ENCODE measurements at places on chromosomes 7 and 10.

DNA sequence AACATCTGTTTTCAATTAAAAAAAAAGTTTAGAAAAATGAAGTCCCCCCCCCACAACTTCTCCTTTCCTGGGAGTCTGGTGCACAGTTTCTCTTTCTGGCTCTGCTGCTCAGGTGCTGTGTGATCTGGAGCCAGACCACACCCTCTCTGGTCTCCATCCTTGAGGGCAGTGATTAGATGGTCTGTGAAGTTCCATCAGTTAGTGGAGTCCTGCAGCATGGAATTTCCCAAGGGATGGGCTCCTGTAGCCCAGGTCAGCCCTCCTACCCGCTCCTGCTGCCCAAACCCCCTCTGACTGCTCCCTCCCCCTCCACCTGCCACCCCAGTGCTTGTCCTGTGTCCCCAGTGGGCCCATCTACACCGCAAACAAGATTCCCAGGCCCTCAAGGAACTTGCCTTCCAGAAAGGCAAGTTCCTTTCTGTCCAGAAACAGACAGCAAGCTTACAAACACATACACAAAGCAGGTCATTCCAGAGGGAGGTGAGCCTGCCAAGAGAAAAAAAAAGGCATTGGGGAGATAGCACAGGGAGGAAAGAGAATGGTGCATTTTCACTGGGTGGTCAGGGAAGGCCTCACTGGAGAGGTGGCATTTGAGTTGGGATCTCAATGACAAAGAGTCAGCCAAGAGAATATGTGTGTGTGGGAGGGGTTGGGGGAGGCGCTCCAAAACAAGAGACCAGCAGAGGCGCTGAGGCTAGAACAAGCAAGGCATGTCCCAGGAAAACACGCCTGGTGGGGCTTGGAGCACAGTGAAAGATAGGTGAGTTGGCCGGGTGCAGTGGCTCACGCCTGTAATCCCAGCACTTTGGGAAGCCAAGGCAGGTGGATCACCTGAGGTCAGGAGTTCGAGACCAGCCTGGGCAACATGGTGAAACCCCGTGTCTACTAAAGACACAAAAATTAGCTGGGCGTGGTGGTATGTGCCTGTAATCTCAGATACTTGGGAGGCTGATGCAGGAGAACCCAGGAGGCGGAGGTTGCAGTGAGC lies 49.5 kb upstream of the SLC29A3 start:
- no peak for DNase-seq

GRCh38 chr10:26737730-26738129 lies 40.2 kb downstream of the PDSS1 start:
- no peak for DNase-seq

GRCh38 chr10:63246356-63246755 lies 113.2 kb downstream of the NRBF2 start:
- no peak for DNase-seq

- DNase-seq = no peak
These were observed 29.6 kb downstream of the ARHGAP21 start for GRCh38 chr10:24694086-24694485.

DNA sequence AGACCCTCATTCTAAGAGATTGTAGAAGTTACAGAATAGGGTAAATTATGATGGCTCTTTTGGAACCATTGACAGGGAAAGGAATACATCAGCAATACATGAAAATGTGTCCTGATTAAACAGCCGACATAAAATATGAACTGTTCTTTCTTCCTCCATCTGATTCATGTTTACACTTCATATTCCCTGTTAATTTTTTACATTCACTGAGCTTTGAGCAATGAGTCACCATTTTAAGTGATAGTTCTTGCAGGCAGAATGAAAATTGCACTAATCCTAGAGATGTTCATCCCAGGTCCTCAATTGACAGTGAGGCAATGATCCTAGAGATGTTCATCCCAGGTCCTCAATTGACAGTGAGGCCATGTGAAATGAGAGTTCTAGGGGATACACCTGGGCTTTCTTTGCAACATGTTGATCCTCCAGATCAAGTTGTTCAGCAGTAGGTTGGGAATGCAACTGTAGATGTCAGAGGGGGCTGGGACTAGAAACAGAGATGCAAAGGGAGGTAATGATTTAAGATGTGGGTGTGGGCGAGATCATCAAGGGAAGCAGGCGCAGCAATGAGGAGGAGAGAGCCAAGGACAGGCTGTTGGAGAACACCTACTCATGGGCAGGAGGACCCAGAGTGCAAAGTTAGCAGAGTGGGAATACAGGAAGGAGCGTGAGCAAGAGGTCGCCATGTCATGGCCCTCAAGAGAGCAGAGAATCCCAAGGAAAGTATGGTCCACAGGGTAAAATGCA lies 138.7 kb downstream of the ZNF365 start:
- DNase-seq = peak; percentile 3

GRCh38 chr10:80537086-80537735 lies 491 bp upstream of the SH2D4B start:
- DNase-seq = no peak

GRCh38 chr7:7109934-7110333 lies 72.4 kb upstream of the C1GALT1 start:
- DNase-seq = no peak

- DNase-seq = no peak
These were observed 639 bp upstream of the TFAM start for GRCh38 chr10:58384544-58384998.

GRCh38 chr10:90947030-90947960 lies 26.4 kb upstream of the ANKRD1 start:
- no peak for DNase-seq

GRCh38 chr7:155761162-155761561 lies 51.1 kb downstream of the SHH start:
- DNase-seq = no peak

GRCh38 chr10:30365883-30366282 lies 16.8 kb upstream of the MTPAP start:
- no peak for DNase-seq

DNA sequence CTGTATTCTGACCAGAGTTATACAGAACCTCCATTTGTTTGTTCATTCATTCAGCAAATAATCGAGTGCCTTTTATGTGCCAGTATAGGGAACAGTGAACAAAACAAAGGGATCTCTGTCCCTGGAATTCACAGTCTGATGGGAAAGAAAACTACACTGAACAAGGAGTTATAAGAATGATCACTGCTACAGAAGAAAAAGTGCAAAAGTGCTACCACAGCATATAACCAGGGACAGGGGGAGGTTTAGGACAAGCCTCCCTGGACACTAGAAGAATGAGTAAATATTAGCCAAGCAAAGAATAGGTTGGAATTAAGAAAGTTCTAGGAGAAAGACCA lies 4.2 kb downstream of the CLDN12 start:
- DNase-seq = no peak

- peak; percentile 72 for DNase-seq
These were observed 145.7 kb downstream of the REEP3 start for GRCh38 chr10:63666836-63667383.

- DNase-seq = no peak
These were observed 89.8 kb downstream of the CREM start for GRCh38 chr10:35216303-35216905.

DNA sequence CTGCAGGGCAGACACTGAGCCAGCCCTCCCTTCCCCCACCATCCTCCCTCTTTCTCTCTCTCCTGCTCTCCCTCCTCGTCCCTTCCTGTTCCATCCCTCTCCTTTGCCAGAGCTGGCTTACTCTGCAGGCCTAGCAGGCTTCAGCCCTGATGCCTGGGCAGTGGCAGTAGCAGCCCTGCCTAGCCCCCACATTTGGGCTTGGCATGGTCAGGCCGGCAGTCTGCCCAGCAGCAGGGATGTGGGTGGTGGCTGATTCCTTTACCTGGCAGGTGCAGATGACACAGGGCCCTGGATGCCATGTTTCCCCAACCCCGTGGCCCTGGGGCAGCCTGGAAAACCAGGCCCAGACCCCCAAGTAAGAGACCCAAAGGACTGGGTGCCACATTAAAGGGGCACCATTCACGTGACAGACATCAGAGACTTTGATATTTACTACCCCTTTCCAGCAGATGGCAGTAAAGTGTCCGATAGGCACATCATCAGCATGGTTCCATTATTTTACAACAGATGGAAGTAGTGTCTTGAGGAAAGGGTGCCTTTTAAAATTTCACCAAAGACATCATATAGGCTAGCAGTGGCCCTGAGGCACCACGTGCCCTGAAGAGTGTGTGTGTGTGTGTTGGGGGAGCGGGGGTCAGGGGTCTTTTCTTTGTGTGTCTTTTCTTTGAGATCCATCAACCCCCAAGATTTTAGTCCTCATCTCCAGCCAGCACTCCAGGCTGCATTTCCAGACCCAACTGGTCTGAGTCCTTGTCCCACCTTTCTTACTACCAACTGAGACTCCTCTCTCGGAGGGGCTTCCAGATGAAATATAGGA lies 5.9 kb downstream of the KCP start:
- no peak for DNase-seq

DNA sequence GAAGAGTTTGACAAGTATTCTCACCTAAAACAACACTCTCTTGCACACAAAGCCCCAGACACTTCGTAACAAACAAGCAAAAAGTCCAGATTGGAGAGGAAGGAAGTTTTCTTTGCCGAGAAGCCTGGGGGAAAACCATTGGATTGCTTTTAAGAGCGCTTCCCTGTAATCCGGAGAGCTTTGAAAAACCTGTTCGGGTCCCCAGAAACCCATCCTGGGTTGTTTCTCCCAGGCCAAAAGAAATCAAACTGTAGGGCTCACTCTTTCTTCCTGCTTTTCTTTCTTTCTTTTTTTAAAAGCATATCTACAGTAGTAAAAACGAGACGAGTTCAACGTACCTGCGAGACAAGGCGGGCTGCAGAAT lies 655 bp downstream of the SP8 start:
- DNase-seq = no peak

GRCh38 chr10:129965959-129966358 lies 1.9 kb upstream of the EBF3 start:
- no peak for DNase-seq

- DNase-seq = no peak
These were observed 29.5 kb downstream of the TACC2 start for GRCh38 chr10:122018491-122018890.

DNA sequence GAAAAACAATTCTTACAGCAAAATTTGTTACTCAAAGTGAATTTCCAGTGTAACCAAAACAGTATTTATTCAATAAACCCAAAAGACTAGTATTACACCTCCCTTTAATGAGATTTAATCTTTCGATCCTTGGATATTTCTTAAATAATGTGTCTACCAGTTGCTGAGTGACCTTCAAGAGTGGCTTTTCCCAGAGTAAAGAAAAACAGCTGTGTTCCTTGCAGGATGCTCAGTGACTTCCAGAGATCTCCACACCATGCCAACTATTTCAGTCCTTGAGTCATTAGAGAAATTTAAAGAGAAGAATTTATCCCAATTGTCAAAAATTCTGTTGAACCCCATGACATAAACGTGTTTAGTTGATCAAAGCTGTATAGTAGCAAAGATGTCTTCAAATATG lies 44.0 kb downstream of the IMMP2L start:
- DNase-seq = no peak

GRCh38 chr10:46079831-46080585 lies 33.9 kb upstream of the MSMB start:
- no peak for DNase-seq

- no peak for DNase-seq
These were observed 147.1 kb downstream of the TRIL start for GRCh38 chr7:28811008-28811407.

DNA sequence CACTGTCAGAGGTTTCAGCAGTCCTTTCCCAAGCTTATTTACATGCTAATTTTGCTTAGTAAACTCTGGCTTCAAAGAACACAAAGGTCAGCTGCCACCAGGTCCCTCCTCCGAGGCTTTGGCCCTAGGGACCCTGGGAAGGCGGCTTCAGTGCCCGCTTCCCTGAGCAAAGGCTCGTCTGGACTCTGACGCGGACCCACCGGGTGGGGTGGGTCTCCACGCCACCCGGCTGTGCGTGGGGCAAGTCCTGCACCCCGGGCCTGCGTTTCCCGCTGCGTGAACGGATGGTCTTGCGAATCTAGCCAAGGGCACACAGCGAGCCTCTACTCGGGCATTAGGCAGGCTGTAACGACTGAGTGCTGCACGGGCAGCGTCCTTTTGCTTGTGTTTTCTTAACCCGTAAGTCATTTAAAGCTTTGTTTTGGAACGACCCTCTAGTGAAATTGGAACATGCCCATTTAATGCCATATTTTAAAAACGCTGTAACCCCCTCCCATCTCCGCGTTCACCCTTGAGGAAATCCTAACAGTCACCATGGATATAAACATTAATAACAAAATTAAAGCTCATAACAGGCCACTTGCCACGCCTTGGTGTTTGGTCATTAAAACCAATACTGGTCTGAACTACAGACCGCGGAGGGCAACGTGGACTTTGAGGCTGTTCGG lies 828 bp downstream of the BNIP3 start:
- DNase-seq = no peak

- DNase-seq = no peak
These were observed 192.4 kb downstream of the ADARB2 start for GRCh38 chr10:1544929-1545328.

- DNase-seq = no peak
These were observed 5.5 kb downstream of the TACC2 start for GRCh38 chr10:121994429-121994941.

- no peak for DNase-seq
These were observed 19.4 kb downstream of the GTF2IRD1 start for GRCh38 chr7:74473116-74473515.

DNA sequence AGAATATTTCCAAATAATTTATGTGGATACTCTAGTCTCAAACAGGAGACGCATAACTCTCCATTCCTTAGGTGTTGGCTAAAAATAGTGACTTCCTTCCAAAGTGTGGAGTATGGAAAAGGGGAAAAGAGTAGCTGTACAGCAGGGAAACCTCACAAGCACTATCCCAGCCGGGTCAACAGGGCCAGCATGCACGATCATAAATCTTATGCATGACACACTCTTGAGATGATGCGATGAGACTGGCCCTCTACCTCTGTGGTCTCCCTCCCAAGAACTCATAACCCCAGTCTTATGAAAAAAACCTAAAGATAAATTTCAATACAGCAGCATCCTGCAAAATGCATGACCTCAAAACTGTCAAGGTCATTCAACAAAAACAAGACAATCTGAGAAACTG lies 197.3 kb downstream of the TEX36 start:
- no peak for DNase-seq

DNA sequence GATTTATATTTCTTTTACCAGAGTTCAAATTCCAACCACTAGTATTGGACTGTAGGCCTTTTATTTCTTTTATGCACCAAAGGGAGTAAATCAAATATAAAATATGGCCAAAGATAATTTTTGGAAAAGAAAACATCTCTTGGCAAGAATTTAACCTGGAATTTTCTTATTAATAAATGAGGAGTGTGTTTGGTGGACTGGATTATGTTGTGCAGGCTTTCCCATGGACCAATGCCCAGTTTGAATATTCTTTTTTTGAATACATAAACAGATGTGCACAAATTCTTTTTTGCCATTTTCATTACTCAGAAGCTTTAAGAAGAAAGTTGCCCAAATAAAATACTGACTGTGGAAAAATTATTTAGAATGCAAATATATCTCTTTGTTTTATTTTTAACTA lies 22.1 kb upstream of the PRKG1 start:
- no peak for DNase-seq

DNA sequence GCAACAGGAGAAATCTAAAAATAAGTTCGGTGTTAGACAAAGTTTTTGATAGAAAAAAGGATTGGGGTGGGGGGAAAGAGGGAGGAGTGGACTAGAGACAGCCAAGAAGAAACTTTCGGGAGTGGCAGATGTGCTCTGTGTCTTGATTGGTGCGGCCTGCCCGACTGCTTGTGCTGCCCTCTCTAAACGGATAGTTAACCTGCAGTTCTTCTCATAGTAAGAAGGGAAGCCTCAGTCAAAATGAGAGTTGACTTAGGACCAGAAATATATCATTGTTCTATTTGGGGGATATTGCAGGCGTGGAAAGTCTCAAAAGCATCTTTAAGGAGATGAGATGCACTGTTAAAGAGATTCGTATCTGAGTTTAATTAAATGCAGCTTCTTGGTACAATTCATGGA lies 39.3 kb downstream of the UBE3C start:
- no peak for DNase-seq

- DNase-seq = no peak
These were observed 480.8 kb downstream of the RPS24 start for GRCh38 chr10:78514459-78514858.

Measured in HS-5 (cell line).